Epithelial cell of esophagus (primary cell): ENCODE measurements at places on chromosomes 11 and 22.

- peak; percentile 75 for DNase-seq
These were observed 24.1 kb upstream of the CDC42EP2 start for GRCh38 chr11:65290448-65291165.

DNA sequence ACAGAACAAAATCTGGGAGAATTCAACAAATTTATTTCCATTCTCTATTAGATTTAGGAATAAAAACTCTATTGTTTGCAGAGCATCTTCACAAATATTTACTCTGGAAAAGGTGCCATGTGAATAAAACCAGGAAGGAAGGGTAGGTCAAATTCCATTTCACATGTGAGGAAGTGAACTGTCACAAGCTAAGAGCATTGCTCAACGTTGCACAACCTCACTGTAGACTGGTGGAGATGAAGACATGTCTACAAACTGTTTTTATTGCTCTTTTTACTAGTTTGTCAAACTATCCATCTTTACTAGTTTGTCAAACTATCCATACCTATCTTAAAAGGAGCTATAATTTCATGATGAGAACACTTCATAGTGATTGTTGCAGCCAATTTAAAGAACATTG is 236.4 kb downstream of the CNTN5 start:
- DNase-seq: peak; percentile 67

- DNase-seq: no peak
These were observed 16.9 kb downstream of the SMCO4 start for GRCh38 chr11:93526346-93526633.

- peak; percentile 81 for DNase-seq
These were observed 6.3 kb upstream of the KCNJ5 start for GRCh38 chr11:128884703-128885338.

GRCh38 chr11:30587269-30587812 is 1.2 kb upstream of the MPPED2 start:
- DNase-seq: no peak

GRCh38 chr22:32018056-32018455 is 25.0 kb upstream of the SLC5A1 start:
- peak; percentile 57 for DNase-seq

- no peak for DNase-seq
These were observed 6.3 kb upstream of the GAL start for GRCh38 chr11:68678031-68678441.
